Inflammatory macrophage treated with lipopolysaccharide for 1 hour (primary cell): ENCODE measurements at places on chromosomes 3 and 15.

DNA sequence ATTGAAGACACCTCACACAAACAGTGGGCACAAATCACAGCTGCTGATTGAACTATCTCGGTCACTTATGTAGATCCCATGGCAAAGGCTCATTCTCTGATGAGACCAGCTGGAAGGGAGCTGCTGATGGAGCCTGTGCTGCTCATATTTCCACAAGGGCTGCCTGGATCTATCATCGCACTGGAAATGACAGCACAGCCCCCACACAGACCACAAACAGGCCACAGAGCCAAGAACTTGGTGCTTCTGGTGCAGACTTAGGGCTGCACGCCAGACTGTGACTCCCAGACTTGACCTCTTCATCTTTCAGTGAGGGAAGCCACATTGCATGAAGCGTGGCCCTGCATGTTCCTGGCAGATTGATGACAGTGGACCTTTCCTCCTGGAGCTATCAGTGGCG, 197.6 kb downstream of the MINAR1 start:
- no peak for DNase-seq

DNA sequence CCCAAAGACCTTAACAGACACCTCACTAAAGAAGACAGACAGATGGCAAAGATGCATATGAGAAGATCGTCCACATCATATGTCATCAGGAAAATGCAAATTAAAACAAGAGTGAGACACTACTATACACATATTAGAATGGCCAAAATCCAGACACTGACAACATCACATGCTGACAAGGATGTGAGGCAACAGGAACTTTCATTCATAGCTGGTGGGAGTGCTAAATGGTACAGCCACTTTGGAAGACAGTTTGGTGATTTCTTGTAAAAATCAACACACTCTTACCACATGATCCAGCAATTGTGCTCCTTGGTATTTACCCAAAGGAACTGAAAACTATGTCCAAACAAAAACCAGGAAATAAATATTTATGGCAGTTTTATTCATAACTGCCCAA, 17.6 kb downstream of the CHDH start:
- peak; percentile 62 for DNase-seq

DNA sequence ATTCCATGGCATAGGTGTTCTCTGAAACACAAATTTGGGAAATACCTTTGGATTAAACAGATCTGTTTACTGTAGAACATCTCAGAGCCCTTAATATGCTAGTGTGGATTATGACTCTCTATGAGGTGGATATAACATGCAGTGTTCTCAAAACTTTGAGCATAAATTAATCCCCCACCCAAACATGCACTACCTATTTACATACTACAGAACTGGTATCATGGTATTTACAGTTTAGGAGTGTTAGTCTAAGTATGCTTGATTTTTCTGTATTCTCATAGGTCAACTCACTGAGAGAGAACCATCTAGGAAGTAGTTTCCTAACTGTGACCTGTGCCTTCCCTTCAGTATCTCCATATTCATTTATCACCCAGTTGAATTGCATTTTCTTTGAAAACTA, 30.9 kb upstream of the ZNF609 start:
- no peak for DNase-seq

DNA sequence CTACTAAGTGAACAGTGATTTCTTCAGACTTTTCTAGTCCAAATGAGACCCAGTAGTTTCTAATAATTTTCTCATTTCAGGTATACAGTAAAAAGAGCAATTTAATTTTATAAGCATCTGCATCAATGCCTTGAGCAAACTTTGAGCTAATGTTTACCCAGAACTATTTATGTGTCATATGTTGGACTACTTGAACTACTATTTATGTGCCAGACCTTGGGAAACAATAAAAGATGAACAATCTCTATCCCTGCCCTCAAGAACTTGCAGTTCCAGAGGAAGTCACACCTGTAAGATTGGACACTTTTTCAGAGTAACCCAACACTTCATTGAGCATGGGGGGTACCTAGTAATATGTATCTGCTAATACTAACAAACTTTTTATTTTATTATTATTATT, 2.3 kb upstream of the UBE3A start:
- no peak for DNase-seq

GRCh38 chr15:45306105-45306504, 54.1 kb downstream of the SLC28A2 start:
- no peak for DNase-seq

DNA sequence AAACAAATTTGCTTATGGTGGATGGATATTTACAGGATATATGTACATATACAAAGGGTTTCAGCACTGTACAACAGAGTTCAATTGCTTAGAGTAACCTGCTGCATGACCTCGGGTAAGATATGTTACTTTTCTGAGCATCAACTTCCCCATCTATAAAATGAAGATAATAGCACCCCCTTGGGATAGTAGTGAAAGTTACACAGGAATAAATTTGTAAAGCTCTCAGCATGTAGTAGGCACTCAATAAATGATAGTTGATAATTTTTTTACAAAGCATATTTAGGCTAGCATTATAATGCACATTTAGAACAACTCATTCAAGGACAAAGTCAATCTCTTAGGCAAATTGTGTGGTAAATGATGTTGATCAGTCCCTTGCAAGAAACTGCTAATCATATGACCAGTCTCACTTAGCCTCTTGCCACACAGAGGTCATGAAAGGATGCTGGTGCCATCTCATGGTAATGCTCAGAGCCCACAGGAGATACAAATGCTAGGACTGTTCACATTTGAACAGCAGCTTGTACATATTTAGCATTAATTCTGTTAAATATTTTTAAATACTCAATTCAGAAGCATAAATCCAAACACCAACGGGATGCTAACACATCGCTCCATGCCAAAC, 123.9 kb downstream of the MAGI1 start:
- peak; percentile 2 for DNase-seq

DNA sequence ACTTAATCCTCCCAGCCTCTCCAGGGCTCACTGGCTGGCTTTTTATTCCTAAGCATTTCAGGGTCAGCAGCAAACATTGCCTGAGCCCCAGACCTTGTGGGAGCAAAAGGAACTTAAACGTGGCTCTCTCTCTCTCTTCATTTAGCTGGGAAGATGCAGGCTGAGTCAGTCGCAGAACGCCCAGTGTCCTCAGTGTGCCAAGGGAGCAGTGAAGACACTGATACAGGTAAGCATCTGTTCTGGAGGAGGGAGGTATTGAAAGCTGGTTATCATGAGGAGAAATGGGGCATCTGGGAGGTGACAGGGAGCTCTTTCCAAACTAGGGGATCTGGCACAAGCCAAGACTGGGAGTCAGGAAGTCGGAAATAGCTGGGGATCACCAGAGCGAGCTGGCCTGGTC, 4.3 kb downstream of the RHOV start:
- DNase-seq, result no peak

- DNase-seq, result peak; percentile 28
Observed at GRCh38 chr3:27528791-27529190, 44.6 kb upstream of the SLC4A7 start.

DNA sequence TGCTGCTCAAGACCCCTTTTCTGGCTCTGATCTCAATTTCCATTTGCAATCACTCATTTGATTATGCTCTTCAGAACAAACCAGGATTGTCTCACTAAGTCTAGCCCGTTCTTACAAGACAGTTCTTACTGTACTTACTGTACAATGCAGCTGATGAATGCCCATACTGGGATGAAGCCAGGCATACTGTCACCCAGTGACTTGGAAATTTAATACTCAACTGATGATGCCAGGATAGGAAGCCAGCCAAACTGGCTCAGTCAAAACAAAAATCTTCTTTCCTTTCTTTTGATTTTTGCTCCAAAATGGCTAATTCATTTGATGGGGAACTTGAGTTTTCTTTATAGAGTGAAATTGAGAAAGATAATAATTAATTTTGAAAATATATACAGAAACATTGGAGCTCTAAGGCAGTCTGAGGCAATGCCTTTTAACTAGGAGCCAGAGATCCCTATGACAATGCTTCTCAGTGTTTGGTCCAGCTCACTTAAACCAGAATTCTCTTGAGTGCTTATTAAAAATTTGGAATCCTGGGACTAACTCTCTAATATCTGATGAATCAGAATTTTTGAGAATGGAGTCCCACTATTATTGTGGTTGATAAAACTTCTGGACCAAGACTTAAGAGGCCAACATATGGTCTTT, 265.6 kb upstream of the THBS1 start:
- DNase-seq, result no peak

GRCh38 chr15:68635141-68635540, 56.3 kb downstream of the CORO2B start:
- DNase-seq, result no peak

- no peak for DNase-seq
Observed at GRCh38 chr15:42741710-42742109, 4.8 kb upstream of the CDAN1 start.
